Hindlimb muscle (tissue), 1 donor: ENCODE measurements at places on chromosomes 5 and 9.

- no peak for DNase-seq
Measured at GRCh38 chr9:136854113-136854841, 2.1 kb downstream of the MAMDC4 start.

- peak; percentile 55 for DNase-seq
Measured at GRCh38 chr5:140402258-140403074, 833 bp downstream of the ANKHD1 start.

DNA sequence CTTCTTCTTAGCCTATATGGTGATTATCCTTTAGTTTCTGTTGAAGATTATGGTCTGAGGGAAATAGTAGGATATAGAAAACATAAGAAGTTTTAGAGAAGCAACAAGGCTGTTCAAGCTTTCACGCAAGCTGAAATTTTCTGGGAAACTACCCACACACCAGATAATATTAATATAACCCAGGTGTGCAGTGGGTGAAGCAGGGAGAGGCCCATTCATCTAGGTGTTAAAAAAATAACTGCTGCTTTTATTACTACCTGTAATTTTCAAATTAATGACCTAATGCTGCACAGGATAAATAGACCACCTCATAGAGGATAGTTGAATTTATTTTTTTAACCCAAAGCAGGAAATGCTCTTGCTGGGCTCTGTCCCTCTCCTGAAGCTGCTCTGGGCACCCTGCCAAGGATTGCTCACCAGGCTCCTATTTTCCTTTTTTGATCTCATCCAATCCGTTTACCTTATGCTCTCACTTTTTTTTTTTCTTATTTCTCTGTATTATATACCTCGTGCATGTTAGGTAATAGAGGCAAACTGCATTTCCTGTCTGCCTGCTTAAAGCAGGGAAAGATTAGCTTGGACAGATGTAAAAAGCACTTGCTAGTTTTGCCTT lies 124.3 kb upstream of the SLC12A2 start:
- DNase-seq = peak; percentile 49

DNA sequence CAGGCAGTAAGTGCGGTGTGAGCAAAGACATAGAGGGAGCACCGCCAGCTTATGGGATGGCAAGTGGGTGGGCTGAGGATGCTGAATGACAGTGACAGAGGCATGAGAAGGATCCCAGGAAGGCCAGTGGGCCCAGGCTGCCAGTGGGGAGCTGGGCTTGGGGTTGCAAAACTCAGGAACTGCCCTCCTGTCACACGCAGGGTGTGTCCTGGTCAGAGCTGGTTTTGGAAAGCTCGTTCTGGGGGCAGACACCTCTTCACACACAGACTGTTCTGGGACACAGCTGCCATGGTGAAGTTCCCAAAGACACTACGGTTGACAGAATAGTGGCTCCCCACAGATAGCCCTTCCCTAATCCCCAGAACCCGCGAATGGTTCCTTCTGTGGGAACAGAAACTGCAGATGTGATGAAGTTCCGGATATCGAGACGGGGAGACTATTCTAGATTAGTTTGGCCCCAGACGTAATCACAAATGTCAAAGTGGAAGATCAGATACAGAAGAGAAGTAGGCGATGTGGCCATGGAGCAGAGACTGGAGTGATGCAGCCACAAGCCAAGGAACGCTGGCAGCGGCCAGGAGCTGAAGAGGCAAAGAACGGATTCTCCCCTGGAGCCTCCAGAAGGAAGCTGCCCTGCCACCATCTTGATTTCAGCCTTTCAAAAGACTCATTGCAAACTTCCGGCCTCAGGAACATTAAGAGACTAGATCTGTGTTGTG lies 159.0 kb downstream of the COL23A1 start:
- DNase-seq = no peak

- DNase-seq = no peak
Measured at GRCh38 chr5:173326501-173326960, 1.7 kb downstream of the STC2 start.
